HuH-7 (cell line): ENCODE measurements at places on chromosomes 4 and X.

- no peak for DNase-seq
These were observed 44.6 kb downstream of the IL13RA1 start for GRCh38 chrX:118772051-118772450.

- DNase-seq: no peak
These were observed 12.8 kb upstream of the LIMCH1 start for GRCh38 chr4:41525129-41525528.

DNA sequence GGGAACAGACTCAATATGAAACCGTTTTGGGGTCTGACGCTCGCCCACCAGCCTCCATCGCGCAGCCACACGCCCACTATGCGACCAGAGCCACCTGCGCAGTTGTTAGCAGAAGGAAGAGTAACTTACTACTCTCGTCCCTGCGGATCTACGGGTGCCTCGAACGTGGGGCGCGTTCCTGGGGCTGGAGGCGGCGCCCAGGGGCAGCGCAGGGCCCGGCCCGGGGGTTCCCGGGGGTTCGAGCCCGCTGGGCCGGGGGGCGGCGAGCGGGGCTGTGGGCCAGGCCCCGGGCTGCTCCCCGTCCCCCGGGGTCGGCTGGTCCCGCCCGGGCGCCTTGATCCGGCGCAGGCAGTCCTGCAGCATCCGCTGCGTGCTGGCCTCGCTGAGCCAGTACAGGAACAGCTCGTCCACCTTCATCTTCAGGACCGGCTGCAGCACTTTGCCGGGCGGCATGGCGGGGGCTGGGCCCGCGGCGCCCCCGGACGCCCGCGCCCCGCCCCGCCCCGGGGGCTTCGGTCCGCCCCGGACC lies 404 bp downstream of the PPP2R3B start:
- DNase-seq: no peak

DNA sequence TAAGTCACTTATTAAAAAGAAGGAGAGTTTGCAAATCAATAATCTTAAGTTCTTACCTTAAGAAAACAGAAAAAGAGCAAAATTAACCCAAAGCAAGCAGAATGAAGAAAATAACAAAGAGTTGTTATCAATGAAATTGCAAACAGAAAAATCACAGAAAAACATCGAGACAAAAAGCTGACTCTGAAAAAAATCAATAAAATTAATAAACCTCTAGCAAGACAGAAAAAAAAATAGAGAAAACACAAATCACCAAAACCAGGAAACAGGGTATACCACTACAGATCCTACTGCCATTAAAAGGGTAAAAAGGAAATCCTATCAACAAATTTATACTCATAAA lies 17.3 kb upstream of the RBM41 start:
- no peak for DNase-seq

DNA sequence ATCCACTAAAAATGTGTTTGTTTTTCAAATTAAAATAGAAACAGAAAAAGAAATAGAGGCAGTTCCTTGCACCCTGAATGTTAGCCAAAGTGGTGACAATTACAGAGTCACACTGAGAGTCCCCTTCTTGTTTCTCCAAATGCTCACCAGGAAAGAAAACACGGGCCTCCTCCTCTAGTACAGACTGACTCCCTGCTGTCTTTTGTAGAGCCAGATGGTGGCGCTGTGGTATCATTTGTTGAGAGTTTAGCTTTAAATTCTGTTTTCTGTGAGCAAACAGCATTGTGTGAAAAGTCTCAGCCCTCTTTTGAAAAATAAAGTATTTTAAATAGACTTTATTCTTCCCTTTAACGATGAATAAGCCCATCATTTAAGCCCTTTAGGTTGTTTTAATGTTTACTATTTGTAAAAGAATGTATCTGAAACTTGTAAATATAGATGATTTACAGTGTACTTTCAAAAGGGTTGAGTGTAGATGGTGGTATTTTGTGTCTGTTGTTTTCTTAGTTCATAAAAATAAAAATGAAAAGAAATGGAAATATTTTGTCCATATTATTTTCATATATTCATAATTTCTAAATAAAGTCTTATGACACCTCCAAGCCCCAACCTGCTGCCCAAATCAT lies 36.9 kb upstream of the ATOH1 start:
- DNase-seq: peak; percentile 17

DNA sequence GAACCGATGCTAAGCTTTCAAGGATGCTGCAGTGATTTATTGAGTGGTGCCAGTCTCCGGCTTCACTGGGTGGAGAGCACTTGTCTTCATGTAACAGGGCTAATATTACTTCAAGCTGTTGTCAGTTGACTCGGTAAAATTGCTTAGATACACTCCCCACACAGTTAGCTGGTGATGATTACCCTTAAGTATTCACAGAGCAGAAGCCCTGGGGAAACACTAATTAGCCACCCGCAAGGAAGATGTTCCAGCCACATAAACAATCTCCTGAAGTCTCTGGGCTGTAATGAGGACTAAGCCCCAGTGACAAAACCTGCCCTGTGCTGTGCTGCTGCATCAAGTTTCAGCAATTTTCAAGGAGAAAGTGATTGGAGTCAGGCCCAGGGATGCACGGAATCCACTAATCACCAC lies 37.3 kb upstream of the GK2 start:
- DNase-seq: no peak
